ENCODE measurements at places on chromosomes 1 and 21.

DNA sequence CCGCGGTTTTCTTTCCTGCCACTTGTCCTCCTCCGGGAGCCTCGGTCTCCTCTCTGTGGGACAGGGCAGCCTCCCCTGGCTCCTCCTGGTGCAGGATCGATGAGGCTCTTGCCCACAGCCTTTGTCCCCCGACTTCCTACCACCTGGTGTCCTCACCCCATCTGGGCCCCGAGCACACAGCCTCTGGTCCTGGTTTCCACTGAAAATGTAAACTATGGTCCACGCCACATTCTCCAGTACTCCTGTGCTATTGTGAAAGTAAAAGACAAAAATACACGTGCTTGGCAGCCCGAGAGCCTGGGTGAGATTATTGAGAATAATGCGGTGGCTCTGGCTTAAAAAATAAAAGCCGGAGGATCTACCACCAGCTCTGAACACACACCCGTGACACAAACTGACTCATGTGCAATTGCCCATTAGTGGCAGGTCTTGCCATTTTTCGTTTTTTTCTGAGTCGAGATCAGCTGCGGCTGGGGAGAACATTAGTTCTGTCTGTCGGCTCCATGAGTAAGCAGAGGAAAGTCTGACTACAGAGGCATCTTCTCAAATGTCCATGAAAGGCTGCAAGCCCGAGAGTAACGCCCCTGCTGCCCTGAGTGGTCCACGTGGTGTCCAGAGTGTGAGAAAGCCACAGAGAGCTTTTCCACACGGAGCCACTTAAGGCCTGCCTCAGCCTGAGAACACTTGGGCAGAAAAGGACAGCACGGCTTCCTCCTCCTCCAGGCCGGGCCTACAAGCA is 5.7 kb upstream of the COL6A2 start:
- no peak for DNase-seq

DNA sequence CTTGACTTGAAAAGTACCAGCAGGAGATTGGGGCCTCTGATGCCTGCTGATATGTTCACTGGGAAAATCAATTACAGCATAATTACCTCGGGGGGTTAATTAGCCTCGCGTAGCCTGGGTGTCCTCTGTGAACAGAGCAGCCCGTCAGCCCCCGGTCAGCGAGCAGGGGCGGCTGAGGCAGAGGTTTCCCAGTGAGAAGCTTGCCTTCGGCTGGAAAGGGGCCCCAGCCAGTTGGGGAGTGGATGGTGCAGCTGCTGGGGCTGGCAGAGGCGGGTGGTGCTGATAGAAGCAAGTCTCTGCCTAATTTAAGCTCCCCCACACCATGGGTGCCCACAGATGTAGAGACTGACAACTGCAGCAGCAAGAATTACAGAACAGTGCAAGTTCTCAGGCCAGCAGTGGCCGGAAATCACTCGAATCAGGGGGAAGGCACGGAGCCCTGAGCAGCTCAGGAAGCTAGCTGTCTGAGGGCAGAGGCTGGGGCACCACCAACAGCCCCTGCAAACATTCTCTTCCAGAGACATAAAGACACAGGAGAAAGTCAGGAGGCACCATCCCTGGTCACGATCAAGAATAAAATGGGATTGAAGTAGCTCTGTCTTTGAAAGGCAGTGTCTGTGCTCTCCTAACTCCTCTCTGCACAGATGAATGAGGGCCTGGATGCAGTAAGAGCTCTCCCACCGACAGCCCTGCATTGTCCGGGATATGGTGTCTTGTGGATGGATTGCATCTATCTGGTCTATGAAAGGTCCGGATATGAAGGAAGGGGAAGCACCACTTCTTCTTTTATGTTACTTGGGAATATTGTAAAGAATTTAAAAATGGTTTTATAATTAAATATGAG is 166.5 kb upstream of the CD34 start:
- DNase-seq = no peak

GRCh38 chr1:198134252-198134651 is 22.5 kb upstream of the NEK7 start:
- DNase-seq = no peak

DNA sequence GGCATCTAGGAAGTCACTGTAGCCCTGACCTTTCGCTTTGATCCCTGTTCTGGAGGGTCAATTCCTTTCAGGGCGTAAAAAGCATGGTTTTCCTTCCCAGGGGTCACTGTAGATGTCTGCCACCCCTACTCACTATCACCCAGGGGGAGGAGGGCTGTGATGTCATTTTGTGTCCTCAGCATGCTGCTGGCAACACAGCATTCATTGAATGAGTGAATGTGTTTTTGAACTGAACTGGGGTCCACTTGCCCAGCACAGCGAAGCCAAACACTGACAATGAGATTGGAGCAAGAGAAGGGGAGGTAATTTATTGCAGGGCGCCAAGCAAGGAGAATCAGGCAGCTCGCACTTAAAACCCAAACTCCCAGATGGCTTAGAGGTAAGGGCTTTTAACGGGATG is 78.2 kb upstream of the PGBD5 start:
- DNase-seq = no peak

DNA sequence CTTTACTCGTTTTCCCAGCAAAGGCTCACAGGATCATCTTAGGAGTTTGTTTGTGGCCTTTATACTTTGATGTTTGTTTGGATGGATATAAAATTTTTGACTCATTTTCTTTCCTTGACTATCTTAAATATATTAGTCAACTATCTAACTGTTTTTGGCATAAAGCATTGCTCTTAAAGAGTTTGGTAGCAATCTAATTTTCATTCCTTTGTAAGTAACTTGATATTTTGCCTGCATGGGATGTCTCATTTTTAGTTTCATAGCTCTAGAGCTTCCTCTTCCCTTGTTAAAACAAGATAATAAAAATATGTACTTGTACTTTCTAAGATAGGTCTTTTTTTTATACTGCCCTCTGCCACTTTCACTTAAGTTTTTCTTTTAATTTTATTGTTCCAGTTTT is 161.9 kb downstream of the MAGI3 start:
- no peak for DNase-seq

GRCh38 chr1:240149484-240150094 is 57.9 kb downstream of the FMN2 start:
- DNase-seq = peak; percentile 52

DNA sequence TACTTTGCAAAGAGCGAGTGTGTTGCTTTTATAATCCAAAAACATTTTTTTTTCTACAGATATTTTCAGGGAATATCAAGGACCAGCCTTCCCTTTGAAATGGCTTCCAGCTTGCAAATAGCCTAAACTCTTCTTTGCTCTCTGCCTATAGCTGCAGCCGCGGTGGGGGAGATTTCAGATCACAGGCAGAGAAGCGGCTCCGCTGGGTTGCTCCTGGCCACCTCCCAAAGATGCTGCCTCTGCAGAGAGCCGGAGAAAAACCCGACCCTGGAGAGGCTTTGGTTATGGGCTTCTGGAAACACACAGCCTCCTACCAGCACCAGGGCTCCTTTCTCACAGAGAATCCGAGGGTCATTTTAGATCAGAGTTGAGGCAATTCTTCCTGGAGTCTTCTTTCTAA is 18.6 kb upstream of the PAX7 start:
- DNase-seq = no peak

- no peak for DNase-seq
These were observed 2162.7 kb downstream of the NCAM2 start for GRCh38 chr21:23160914-23161313.

GRCh38 chr1:28118640-28119307 is 30.4 kb upstream of the EYA3 start:
- no peak for DNase-seq

- no peak for DNase-seq
These were observed 111.4 kb upstream of the TIAM1 start for GRCh38 chr21:31455506-31455905.

GRCh38 chr1:240611619-240612480 is at the start of gene GREM2:
GREM2 (minus strand) TSS chr1:240612155; CDS start chr1:240493475, 118,680 bp downstream.
- peak; percentile 23 for DNase-seq
